Stimulated activated CD4-positive, alpha-beta T cell treated with anti-CD3 and anti-CD28 coated beads, Interleukin-4, amount 100 ng/mL, for 24 hours (primary cell): ENCODE measurements at places on chromosomes 16 and 17.

GRCh38 chr17:28327031-28327607 lies 8.1 kb downstream of the TMEM97 start:
- peak; percentile 42 for DNase-seq

- DNase-seq, result no peak
Measured at GRCh38 chr16:51236583-51236982, 85.5 kb upstream of the SALL1 start.

GRCh38 chr16:51071326-51071725 lies 79.7 kb downstream of the SALL1 start:
- DNase-seq, result no peak

- no peak for DNase-seq
Measured at GRCh38 chr16:9322769-9323168, 231.3 kb downstream of the HAPSTR1 start.

DNA sequence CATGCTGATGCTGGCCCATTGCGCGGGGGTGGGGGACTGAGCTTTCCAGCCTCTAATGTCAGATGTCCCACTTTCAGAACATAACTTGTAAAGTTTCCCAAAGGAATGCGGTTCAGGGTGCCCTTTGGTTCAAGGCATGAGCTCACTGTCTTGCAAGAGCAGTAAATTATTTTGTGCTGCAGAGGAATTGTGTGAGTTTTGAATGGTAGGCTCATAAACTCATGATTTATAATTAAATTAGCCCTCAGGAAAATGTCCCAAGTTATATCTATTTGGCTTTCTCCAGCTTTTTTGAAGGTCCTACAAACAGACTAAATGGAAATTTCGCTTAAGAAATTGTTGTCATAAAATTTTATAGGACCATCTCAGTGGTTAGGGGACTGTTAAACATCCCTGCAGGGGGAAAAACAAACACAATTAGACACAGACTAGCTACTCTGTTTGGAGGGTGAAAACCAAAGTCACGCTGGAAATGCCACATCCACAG lies 321.8 kb downstream of the HS3ST3B1 start:
- DNase-seq, result no peak

GRCh38 chr16:70416748-70417616 lies 21.9 kb downstream of the ST3GAL2 start:
- no peak for DNase-seq

GRCh38 chr17:49387498-49388289 lies 25.6 kb upstream of the ZNF652 start:
- peak; percentile 12 for DNase-seq

GRCh38 chr16:29940656-29941055 lies 14.6 kb upstream of the KCTD13 start:
- no peak for DNase-seq

DNA sequence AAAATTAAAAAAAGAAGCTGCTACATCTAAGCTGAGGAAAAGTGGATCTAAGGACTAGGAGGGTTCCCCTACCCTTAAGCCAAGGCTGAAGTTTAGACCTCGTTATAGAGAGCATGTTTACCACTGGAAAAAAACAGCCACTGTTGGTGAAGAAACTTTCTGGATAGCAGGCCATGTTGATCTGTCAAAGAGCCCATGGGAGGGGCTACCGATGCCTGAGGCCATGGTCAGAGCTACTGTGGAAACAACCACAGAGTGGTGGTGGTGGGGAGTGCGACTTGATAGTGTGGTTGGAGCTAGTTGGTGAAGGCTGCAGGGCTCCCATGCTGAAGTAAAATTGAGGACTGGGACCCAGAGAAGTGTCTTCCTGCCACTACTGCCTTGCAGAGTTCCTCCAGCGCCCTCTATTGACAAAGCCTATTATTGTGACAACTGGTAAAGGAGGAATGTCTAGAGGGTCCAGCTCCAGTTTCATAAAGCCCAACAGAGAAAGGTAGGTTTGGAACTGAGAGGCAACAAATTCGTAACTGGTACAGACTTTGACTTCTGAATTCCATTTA lies 12.7 kb upstream of the FAM20A start:
- DNase-seq, result no peak

DNA sequence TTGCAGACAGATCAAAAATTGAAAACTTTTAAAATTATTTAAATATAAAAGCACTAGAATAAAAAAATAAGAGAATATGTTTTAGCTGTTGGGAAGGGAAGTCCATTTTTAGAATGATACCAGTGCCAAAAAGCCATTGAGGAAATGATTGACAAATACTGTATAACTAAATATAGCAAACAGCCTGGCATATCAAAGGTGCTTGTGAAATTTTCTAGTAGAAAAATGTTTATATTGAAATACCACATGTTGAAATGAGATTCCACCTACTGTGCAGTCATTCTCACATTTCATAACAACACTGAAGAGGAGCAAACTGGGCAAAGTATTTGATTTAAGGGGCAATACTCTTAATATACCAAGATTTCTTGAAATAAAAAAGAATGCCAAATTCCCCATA lies 183.5 kb downstream of the PHKB start:
- DNase-seq, result no peak

DNA sequence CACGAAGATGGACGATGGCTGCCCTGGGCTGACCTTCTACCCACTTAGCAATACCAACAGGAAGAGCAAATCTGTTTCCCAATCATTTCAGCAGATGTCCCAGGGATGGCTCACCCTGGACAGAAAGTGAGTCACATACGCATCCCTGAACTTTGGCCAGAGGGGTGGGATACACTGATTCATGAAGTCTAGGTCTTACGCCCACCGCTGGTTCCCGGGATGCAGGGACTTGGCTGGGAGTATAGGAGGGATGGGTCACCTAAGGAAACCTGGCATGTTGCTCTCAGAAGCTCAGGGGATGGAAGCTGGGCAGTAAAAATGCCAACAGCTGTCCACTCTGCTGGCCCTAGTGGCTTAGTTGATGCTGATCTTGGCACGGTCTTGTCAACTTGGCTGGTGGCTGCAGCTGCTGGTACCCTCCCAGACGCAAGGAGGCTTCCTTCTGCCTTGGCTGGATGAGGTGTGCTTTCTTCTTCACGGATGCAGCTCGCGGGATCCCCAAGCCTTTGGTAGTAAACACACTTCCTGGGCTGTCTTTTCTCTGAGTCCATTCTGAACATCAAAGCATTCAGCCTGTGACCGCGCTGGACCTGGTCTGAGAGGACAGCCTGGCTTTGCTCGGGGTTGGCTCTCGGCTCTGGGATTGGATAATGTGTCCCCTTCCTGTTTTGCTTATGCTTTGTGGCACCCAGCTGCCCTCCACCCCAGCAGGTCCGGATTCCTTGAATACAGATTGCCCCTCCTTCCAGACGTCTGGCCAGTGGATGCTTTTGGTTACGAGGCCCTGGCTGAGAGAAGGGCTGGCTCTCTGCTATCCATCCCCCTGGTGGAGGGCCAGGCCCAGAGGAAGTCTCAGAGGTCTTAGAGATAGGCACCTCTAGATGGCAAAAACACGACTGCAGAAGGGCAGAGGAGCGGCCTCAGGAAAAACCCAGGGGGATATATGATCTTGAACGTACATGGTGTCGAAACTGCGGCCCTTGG lies 71.5 kb downstream of the RAP1GAP2 start:
- DNase-seq, result no peak

- no peak for DNase-seq
Measured at GRCh38 chr17:20967776-20968175, 75.0 kb downstream of the USP22 start.

GRCh38 chr16:88535191-88535856 lies 34.9 kb upstream of the ZC3H18 start:
- no peak for DNase-seq

- DNase-seq, result no peak
Measured at GRCh38 chr17:82178499-82179261, 34.0 kb downstream of the CCDC57 start.

DNA sequence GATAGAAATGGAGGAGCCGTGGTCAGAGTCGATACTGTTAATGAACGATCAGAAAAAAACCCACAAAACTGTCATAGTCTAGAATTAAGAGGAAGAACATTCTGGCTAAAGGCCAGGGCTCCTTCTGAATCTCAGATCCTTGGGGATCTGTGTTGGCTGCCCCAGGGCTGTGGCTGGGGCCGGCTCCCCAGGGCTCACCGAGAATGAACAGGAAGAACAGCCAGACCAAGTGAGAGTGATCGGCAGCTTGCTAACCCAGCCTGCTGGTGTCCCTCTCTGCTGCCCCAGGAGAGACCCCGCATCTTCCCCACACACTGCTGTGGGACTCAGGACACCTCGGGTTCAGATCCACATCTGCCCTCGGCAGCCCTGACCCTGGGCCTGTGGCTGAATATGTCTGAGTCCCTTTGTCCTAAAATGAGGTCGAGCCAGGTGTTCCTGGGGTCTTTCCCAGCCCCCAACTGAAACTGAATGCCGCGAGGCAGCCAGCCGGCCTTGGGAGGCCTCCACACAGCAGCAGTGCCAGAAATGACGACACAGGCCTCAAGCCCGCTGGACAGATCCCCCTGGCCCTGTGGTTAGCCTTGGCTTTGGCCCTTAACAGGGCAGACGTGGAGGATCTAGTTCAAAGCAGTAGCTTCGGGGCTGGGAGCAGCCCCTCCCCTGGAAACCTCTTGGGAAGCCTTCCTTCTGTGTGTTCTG lies 23.9 kb upstream of the CLEC18A start:
- DNase-seq, result no peak

- DNase-seq, result peak; percentile 93
Measured at GRCh38 chr16:66977341-66978113, 10.9 kb upstream of the CES4A start.

DNA sequence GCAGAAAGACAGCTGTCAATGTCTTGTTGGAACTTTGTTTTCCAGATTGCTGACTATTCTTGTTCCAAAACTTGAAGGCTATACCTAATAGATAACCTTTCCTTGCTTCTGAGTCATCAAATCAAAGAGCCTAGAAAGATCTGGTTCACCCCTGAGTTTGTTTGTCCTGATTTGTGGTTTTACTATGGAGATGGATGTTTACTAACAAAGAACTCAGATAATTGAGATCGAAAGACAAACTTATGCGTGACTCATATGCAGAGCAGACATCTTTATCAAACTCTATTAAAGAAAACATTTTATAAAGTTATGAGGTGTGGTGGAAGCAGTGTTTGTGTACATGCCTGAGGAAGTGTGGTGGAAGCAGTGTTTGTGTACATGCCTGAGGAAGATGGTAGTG lies 311.1 kb upstream of the TBX2 start:
- no peak for DNase-seq

DNA sequence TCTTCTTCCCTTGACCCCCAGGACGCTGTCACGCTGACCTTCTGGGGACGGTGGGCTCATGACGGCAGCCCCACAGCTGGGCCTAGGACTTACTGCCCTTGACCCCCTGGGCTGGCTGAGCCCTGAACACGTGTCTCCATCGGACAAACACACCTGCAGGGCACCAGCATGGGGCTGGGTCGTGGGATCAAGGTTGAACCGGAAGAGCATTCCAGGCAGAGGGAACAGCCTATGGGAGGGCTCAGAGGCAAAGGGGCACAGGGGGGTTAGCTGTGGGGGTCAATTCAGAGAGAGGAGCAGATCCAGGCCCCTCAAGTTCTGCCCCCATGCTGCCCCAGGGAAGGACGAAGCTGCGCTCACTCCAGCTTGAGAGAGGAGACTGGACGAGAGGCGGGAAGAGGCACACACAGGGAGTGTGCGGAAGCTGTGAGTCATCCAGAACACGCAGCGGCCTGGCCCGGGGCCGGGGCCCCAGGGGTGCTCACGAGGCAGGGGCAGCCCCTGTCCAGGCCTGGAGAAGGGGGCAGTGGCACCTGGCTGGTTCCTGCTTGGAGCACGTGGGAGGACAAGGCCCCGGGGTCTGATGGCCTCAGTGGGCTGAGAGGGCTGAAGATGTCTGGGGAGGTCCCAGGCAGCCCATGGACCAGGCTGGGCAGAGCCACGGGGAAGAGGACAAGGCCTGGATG lies 9.9 kb downstream of the SSTR5 start:
- DNase-seq, result no peak

DNA sequence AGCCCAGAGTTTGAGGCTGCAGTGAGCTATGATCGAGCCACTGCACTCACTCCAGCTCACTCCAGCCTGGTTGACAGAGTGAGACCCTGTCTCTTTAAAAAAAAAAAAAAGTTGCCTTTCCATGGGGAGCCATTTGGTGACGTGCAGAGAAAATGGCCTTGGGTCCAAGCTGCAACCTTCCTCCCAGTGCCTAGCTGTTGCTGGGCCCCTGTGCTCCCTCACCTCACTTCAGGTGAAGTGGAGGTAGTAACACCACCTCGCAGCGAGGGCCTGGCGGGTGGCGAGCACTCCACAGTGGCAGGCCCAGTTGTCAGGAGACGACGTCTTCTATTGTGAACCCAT lies 17.4 kb downstream of the SYT17 start:
- no peak for DNase-seq
